ENCODE measurements at places on chromosomes 2 and 18. TPM values are rescaled to one million over a fixed set of nuclear protein-coding genes. Genes with fewer than 3 reads are reported as not detected.

- no peak for DNase-seq
These were observed 18.9 kb downstream of the KRTCAP3 start for GRCh38 chr2:27461118-27461517.

DNA sequence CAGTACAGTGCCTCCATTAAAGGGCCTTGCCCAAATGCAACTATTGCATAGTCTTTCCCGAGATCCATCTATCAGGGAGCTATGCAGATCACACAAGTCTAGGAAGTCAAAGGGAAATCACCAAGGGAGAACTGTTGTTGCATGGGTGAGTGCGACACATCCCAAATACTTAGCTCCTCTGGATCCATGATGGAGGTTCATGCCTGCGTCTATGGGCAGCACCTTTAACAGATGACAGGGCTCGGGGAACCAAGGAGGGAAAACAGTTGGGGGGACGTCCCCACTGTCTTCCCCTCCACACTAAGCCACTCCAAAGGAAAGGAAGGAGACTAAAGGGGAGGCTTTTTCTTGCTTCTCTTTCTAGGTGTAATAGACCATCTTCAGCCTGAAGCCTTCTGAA is 552.8 kb upstream of the PKDCC start:
- DNase-seq, result no peak

Gene NYAP2
- polyA plus RNA-seq, result 0.17 TPM

DNA sequence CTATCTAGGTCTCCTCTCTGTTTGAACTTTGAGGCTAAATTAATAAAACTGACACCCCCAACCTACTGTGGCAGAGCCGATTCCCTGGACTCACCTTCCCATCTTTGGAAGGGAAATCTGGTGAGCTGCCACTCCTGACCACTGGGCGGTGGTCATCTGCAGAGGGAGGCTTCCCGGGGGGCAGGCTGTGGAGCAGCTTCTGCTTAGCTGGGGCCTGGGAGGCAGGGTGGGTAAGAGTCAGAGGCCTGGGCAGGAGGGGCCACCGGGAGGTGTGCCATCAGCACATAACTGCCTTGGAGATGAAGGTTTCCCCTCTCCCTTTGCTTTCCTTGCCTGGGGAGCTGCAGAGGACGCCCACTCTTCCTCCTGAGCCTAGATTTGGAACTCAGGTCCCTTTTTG is 2.3 kb upstream of the NPPC start:
- DNase-seq, result peak; percentile 5

Gene ZNF892
- polyA plus RNA-seq, result 7.1 TPM

DNA sequence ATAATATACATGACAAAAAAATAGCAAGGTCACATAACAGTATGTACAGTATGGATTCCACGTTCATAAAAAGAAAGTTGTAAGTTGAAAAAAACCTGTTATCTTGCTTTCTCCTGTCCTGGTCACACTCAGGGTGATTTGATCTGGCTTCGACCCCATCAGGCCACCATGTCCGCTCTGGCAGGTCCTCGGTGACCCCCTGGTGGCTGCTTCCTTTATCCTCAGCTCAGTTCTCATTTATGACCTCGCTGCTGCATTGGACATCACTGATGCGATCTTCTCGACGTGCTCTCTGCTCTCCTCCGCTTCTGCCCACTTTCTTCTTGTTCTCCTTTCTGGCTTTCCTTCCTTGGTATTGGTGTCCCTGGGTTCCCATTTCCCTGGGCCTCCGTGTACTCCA is 29.7 kb downstream of the DGKD start:
- DNase-seq, result no peak

Gene RNF152
- polyA plus RNA-seq, result 2.3 TPM

Gene PGAP1
- polyA plus RNA-seq, result 6.7 TPM

DNA sequence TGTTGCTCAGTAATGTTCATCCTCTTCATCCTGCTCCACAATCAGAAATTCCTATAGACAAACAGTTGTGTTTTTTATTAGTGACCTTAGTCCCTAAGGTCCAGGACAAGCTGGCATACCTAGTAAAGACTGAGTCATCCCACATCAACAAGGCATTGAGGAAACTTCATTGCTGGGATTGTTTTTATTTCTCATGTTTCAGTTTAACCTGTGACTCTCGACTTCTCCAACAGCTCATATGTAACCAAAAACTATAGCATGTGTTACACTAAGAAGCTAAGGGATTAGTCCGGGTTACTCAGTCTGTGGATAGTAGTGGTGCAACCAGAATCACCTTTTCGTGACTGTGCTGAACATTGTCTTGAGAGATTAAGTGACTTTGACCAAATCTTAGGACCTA is 292.1 kb downstream of the RDH14 start:
- DNase-seq, result no peak

Gene TNFAIP6
- polyA plus RNA-seq, result 26.1 TPM

DNA sequence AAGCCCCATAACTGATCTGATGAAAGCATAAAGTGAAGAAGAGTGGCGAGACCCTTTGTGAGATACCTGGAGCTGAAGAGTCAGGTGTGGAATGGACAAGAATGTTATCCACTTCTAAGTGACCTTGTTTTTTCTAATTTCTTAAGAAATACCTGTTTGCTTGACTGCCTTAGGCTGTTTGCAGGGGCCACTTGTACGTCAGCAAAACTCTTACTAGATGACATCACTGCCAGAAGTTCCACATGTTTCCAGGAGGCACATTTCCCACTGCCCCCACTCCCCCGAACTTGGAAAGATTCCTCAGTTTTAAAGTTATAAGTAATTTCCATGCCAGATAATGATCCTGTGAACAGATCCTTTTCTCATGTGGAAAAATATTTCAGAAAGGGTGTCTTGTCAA is 8.0 kb downstream of the EPAS1 start:
- no peak for DNase-seq
